NCI-H146 (cell line): ENCODE measurements at places on chromosomes 1 and 21.

GRCh38 chr1:207579436-207579799 is 65.5 kb upstream of the CR1L start:
- DNase-seq, result peak; percentile 52

DNA sequence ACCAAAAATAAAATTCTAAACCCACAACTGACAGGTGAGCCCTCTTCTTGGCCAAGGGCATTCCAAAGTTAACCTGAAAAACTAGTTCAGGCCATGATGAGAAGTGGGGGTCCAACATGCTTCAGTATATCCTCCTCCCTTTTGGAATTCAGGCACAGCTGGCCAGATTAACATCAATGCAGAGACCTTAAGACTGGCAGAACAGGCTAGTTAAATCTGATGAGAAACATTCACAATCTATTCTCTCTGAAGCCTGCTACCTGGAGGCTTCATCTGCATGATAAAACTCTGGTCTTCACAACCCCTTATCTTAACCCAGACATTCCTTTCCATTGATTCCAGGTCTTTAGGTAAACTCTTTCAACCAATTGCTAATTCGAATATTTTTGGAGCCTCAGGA is 26.7 kb upstream of the ZBTB8B start:
- no peak for DNase-seq

- DNase-seq, result peak; percentile 22
These were observed 76.5 kb upstream of the FGGY start for GRCh38 chr1:59220356-59220755.

DNA sequence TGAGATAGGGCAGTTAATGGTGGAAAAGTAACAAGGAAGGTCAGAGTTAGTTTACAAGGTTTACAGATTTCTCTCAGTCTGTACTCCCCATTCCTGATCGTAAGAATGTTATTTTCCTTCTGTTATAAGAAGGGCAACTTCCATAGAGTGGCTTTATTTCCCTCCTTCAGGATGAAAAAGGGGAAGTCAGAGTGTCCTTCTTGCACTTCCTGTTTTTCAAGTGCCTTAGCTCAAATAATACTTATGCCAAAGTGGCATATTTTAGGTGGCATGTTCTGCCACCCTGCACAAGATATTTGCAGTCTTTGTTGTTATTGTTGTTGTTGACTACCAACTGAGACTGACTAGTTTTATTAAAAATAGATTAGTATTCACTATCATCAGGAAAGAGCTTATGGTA is 730.7 kb upstream of the ADGRL4 start:
- DNase-seq, result no peak

DNA sequence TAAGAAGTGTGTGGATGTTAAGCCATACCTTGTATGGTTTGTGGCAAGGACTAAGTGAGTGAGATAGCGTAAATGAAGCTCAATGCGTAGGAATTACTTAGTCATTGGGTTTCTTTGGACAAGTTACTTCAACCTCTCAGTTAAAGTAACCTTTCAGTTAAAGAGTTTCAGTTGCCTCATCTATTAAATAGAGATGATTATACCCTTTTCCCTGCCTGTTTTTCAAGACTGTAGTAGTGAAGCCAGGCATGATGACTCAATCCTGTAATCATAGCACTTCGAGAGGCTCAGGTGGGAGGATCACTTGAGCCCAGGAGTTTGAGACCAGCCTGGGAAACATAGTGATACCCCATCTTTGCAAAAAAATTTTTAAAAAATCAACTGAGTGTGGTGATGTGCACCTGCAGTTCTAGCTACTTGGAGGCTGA is 6.3 kb downstream of the ZMPSTE24 start:
- no peak for DNase-seq

- DNase-seq, result no peak
These were observed 77.4 kb downstream of the PSMG1 start for GRCh38 chr21:39105836-39106235.

- DNase-seq, result no peak
These were observed 1316.8 kb upstream of the B3GALT2 start for GRCh38 chr1:194503209-194503608.

- peak; percentile 19 for DNase-seq
These were observed 38.3 kb downstream of the RHBG start for GRCh38 chr1:156407344-156407743.

DNA sequence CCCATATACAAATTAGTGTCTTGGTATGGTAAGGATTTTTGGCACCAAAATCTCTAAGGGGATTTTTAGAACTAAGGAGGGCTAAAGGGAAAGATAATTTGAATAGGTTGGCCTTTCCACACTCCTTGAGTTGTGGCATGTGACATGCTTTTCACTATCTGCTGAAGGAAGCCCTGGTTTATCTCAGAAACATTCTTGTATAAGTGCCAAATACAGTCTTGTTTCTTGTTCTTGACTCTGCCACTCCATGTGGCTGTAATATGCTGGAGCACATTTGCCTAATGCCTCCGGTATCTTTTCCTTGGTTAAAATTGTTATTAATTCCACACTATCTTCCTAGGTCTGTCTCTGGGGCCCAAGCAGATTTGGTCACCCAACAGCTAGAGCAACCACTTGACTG is 457.0 kb downstream of the USP25 start:
- no peak for DNase-seq

DNA sequence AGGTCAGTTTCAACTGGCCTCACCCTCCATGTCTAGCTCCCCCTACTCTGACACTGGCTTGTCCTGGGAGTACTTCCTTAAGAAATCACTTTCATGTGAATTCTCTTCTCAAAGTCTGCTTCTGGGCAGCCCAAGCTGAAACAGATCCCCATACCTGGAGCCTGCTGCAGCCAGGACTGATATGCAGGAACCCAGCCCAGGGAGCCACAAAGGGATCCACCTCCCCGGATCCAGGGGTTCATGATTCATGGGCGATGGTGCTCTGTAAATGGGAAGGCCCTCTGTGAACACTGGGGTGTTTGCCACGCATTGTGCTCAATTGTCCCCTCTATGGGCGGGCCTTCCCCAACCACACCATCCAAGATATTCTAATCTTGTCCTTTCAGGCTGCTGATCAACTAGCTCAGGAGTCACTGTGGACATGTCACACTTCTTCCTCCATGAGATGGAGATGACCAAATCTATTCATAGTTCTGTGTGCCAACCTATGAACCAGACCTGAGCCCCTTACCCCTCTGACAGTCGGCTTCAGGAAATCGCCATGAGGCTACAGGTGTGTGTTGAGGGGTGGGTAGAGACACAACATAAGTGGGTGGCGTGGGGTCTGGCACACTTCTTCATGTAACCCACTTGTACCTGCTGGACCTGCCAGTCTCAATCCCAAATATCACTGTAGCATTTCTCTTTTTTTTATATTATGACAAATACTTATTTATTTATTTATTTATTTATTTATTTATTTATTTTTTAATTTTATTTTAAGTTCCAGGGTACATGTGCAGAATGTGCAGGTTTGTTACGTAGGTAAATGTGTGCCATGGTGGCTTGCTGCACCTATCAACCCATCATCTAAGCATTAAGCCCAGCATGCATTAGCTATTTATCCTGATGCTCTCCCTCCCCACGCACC is 41.8 kb downstream of the RUNX3 start:
- no peak for DNase-seq

GRCh38 chr1:224213438-224214119 is 30.5 kb downstream of the DEGS1 start:
- no peak for DNase-seq

DNA sequence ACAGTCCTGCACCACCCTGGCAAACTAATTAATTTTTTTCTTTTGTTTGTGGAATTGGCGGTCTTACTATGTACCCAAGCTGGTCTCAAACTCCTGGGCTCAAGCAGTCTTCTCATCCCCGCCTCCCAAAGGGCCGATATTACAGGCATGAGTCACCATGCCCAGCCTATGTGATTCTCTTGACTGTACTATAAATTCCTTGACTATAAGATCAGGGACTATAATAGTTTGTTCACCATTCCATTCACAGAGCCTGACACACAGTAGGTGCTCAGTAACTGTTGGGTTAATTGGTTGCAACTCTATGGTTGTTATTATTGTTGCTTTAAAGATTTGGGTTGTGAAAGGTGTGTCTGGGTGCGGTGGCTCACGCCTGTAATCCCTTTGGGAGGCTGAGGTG is 17.2 kb downstream of the DAP3 start:
- no peak for DNase-seq

- DNase-seq, result no peak
These were observed 9.7 kb upstream of the PKNOX1 start for GRCh38 chr21:42964546-42965210.

- DNase-seq, result no peak
These were observed 19.0 kb downstream of the SSR2 start for GRCh38 chr1:156001662-156002171.

DNA sequence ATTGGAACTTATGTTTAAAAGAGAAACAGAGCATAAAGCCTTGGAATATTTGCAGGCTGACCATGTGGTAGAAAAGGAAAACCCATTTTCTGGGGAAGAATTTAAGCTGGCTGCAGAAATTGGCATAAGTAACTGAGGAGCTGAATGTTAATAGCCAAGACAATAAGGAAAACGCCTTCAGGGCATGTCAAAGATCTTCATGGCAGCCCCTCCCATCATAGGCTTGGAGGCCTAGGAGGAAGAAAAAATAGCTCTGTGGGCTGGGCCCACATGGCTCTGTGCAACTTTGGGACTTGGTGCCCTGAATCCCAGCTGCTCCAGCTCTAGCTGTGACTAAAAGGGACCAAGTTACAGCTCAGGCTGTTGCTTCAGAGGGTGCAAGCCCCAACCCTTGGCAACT is 51.5 kb downstream of the CTH start:
- DNase-seq, result no peak

- no peak for DNase-seq
These were observed 113.0 kb upstream of the SLC25A33 start for GRCh38 chr1:9426291-9426711.

- DNase-seq, result no peak
These were observed 128.5 kb downstream of the DNM3 start for GRCh38 chr1:171969813-171970212.

GRCh38 chr1:98991127-98992012 is 13.3 kb downstream of the PLPPR5 start:
- no peak for DNase-seq

DNA sequence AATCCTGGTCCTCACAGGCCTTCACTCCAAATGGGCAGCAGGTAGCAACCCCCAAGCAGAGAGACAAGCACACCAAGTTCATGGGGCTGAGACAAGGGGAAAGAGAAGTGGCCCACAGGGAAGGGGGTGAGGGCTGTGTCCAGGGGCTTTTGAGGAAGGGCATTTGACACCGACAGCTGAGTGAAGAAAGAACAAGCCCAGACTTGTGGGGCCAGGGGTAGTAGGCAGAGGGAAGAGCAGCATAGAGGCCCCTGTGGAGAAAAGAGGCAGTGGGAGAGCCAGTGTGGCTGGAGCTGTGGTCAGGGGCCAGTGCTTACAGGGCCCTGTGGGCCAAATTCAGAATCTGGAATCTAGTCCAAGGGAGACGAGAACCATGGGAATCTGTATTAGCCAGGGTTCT is 85.4 kb downstream of the IGSF21 start:
- DNase-seq, result no peak

- DNase-seq, result peak; percentile 43
These were observed at the start of gene PTPN14 for GRCh38 chr1:214551436-214552173. Gene PTPN14 (minus strand): TSS chr1:214551602. CDS start chr1:214464803, 86,799 bp downstream.

GRCh38 chr1:33326785-33327184 is 5.9 kb upstream of the A3GALT2 start:
- DNase-seq, result no peak

DNA sequence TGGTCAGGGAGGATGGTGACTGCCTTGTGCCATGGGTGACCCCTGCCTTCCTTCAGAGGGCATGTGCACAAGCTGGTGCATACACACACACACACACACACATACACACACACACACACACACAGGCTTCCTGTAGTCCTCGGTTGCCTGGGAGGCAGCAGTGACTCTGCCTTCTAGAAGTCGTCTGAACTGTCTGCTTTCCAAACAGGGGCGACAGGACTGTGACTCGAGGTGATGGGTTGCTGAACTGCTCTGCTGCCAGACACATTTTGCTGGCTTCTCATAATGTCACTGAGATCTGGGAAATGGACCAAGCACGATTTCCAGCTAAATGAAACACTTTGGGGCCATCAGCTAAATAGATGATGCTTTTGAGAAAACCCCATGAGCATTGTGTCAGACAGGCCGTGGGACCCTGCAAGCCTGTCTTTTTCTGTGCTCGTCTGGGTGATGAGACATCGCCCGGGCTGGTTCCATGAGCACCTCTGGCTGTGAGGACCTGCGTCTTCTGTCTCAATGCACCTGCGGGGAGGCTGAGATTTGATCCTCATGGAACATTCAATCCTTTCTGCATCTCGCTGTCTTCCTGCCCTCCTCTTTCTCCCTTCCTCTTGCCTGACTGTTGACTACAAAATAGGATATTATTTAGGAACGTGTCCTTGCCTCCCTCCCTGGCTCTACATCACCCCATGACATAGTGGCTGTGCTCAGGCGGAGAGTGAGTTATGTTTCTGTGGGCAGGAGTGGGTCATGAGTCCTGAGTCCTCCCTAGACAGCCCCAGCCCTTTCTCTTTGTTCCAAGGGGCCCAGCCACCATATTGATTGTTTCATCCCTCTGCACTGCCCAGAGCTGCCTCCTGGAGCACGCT is 436.8 kb downstream of the CAMTA1 start:
- DNase-seq, result no peak

GRCh38 chr1:103160281-103160680 is 52.0 kb upstream of the COL11A1 start:
- DNase-seq, result no peak

- no peak for DNase-seq
These were observed 86.9 kb downstream of the OBSCN start for GRCh38 chr1:228294717-228295116.

- no peak for DNase-seq
These were observed 2.2 kb downstream of the GAS5 start for GRCh38 chr1:173865468-173866164.

DNA sequence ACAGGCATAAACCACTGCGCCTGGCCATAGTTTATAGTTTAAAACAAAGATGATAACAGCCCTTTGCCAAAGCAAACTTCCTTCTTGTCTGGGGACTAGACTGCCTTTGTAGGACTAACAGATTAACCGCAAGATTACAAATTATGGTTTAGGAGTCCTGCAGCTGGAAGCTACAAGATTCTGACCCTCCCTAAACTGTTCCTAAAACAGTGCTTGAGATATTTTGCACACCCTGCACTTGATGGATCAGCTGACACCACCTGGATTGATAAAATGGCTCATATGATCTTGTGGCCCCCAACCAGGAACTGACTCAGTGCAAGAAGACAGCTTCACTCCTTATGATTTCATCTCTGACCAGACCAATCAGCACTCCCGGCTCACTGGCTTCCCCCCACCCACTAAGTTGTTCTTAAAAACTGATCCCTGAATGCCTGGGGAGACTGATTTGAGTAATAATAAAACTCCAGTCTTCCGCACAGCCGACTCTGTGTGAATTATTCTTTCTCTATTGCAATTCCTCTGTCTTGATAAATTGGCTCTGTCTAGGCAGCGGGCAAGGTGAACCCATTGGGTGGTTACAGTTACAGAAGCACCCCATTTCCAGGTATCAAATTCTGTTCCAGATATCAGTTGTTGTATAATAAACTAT is 13.8 kb upstream of the RNF11 start:
- DNase-seq, result no peak

GRCh38 chr1:230267338-230268065 is 158.6 kb downstream of the PGBD5 start:
- DNase-seq, result peak; percentile 95

GRCh38 chr1:24535021-24535424 is 20.9 kb upstream of the NCMAP start:
- no peak for DNase-seq

- no peak for DNase-seq
These were observed 520 bp downstream of the CLIC6 start for GRCh38 chr21:34669149-34669879.

GRCh38 chr1:208604295-208604694 is 360.1 kb upstream of the PLXNA2 start:
- no peak for DNase-seq
